ENCODE measurements at places on chromosomes 11 and 22. TPM values are rescaled to one million over a fixed set of nuclear protein-coding genes. Genes with fewer than 3 reads are reported as not detected.

- DNase-seq = no peak
Measured at GRCh38 chr11:113019711-113020110, 58.5 kb downstream of the NCAM1 start.

GRCh38 chr11:86644291-86644690 is 28.1 kb downstream of the ME3 start:
- no peak for DNase-seq

DNA sequence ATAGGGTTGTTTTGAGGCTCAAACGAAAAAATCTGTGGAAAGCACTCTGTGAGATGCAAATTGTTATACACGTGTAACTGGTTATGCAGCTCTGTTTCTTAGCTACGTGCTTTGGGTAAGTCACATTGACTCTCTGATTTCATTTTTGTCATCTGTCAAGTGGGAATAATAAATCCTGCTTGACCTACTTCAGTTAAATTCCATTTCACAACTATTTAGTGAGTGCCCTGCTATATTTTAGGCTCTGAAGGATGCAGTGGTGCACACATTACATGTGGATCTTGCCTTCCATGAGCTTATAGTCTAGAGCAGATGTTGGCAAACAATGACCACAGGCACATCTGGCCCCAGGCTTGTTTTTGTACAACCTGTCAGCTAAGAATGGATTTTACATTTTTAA is 133.6 kb upstream of the PLET1 start:
- no peak for DNase-seq

GRCh38 chr11:33692013-33692504 is 8.6 kb downstream of the C11orf91 start:
- DNase-seq = peak; percentile 89

DNA sequence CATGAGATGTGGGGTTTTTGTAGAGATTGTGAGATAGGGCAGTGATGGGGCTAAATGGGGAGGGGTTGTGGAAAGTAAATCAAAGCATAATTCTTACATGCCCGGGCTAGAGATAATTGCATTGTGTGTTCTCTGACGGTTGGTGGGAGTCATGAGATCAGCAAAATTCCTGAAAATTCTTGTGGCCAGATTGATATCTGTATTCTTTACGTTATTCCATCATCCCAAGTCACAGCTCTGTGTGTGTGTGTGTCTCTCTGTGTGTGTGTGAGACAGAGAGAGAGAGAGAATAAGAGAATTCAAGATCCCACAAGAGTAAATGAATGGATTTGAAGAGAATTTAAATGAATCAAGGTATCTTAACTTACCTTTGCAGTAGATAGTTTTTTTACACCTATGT is 138.6 kb upstream of the ARHGAP20 start:
- no peak for DNase-seq

Gene NRGN
- 6.1 TPM for total RNA-seq

GRCh38 chr11:104484804-104485554 is 321.0 kb upstream of the PDGFD start:
- DNase-seq = peak; percentile 30

GRCh38 chr22:22754268-22754657 is 109.8 kb downstream of the GGTLC2 start:
- DNase-seq = no peak

Gene APOC3
- 8.4 TPM for total RNA-seq

- DNase-seq = no peak
Measured at GRCh38 chr11:24688981-24689380, 192.1 kb downstream of the LUZP2 start.

- DNase-seq = no peak
Measured at GRCh38 chr11:67439321-67440228, 2.1 kb upstream of the PTPRCAP start.

Gene APOL5
- total RNA-seq = not detected

Gene GUCY1A2
- 3.2 TPM for total RNA-seq
